ENCODE measurements at places on chromosomes 6 and 20.

- no peak for DNase-seq
These were observed 699.7 kb upstream of the ID4 start for GRCh38 chr6:19137505-19137904.

DNA sequence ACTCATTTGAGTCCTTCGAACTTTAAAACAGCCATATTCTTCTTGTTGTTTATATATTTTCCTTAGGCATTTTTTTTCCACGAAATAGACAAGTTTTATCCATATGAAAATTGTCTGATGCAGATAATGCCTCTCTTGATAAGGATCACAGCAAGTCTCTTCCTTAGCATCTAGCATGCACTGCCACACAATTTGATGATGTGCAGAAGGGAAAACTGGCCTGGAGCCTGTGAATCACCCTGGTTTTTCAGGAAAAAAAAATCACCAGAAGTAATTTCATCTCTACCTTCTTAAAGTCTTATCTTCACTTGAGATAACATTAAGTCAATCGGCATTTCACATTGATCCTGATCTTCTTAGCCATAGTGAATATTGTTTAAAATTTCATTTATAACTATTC lies 199.8 kb downstream of the TENT5A start:
- DNase-seq = no peak

DNA sequence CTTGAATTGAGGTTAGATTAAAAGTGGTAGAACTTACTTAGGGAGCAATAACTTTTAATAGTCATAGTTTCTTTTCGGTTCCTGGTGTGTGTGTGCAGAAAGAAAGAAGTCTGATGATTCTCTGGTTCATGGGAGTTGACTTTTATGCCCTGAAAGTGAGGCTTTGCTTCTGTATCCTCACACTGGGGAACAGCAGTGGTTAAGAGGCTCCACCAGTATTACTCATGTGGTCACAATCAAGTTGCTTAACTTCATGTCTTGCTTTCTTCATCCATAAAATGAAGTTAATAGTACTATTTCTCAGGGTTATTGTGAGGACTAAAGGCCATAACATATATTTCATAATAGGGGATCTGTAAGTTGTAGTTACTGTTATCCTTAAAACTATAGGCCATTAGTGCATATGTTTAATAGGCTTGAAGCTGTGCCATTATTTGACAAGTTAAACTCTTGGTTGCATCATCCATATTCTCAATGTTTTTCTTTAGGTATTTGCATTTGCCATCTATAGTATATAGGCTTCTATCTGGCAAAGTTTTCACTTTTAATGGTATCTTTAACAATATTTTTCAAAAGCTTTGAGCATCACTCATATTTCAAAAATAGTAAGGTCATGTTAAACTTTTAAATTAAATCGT lies 262.4 kb downstream of the PLCB1 start:
- no peak for DNase-seq

GRCh38 chr6:75345413-75345812 lies 60.8 kb upstream of the TMEM30A start:
- DNase-seq = no peak

GRCh38 chr6:11062715-11063114 lies 18.6 kb upstream of the ELOVL2 start:
- DNase-seq = no peak

- DNase-seq = no peak
These were observed 25.9 kb upstream of the TULP4 start for GRCh38 chr6:158286413-158286812.

DNA sequence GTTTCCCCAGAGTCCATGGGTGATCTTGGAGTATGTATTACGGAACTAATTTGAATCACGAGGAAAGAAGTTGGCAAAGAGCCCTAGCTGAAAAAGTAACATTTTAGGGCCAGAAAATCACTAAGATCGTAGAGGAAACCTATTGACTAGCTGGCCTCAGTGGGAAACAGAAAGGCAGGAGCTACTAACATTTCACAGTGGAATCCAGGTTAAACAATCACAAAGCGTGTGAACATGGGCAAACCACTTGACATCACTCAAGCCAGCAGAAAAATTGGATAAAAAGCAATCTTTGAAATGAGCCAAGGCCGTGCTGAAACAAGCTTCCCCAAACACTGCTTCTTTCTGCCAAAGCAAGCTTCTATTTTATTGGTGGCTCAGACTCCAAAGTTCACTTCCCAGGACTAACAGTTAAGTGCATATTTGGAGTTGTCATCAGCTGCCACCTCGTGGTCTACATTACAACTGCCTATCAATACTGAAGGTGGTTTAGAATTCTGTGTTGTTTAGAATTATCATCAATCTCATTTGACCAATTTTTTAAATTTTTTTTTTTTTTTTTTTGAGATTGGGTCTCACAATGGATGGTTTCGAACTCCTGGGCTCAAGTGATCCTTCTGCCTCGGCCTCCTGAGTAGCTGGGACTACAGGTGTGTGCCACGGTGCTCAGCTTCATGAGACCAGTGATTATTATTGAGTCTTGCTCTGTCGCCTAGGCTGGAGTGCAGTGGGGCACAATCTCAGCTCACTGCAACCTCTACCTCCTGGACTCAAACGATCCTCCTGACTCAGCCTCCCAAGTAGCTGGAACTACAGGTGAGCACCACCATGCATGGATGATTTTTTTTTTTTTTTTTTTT lies 10.6 kb downstream of the RPS10 start:
- no peak for DNase-seq

DNA sequence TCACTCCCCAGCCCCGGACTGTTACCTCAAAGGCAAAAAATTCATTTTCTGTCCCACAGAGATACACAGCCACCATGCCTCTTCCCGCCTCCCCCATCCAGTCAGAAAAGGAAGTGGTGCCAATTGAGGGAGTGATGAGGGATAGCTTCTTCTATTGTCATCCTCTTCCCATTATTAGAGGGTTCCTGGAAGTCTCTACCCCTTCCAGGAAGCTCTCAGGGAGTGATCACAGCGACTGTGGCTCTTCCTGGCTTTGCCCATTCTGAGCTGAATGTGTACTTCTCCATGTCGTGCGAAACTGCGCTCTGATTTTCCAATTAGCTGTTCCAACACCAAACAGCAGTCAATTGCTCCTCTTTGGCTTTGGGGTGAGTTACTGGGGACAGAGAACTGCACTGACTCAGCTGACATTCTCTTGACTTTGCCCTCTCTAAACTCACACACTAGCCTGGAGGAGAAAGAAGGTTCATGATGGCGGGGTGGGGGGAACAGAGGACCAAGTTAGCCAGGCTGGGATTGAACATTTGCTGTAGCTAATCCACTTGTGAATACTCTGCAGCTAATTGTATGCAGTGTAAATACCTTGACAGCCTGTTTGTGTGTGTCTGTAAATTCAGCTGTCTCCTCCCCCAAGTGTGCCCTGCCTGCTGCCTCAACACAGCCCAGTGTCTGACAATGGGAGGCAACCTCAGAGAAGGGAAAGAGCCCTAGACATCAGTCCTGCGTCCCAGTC lies 2.4 kb upstream of the MDGA1 start:
- no peak for DNase-seq

- DNase-seq = no peak
These were observed 5.1 kb downstream of the PABPC1L start for GRCh38 chr20:44914924-44915323.

DNA sequence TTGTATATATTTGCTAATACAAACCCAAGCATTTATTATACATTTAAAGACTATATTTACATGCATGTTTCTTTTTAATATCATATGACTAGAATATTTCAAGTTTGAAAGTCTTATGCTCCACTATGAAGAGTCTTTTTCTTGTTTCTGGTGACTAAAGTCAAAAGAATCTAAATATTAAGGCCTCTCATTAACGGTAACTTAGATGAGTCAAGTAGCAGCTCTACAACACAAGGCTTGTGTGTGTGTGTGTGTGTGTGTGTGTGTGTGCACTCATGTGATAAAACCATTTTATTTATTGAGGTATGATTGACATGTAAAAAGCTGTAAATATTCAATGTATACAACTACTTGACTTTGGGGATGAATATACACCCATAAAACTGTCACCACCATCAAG lies 275.6 kb downstream of the TFAP2B start:
- DNase-seq = no peak

- DNase-seq = no peak
These were observed 45.7 kb downstream of the OR2B2 start for GRCh38 chr6:27866357-27867050.

DNA sequence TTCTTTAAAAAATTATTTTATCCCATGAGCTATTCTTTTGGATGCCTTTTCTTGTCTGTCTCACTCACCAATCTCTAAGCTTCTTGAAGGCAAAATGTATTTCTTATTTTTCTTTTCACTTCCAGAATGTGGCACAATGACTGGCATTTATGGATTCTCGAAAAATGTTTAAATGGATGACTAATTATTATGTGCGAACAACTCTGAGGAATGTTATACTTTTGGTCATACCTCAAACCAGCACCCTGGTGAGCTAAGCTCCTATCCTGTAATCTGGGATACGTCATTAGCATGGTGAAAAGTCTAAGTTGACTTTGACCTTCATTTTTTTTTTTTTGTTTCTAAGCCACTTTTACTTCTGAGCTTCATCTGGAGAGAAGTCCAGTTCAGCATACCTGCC lies 214.0 kb upstream of the CEP162 start:
- DNase-seq = no peak

DNA sequence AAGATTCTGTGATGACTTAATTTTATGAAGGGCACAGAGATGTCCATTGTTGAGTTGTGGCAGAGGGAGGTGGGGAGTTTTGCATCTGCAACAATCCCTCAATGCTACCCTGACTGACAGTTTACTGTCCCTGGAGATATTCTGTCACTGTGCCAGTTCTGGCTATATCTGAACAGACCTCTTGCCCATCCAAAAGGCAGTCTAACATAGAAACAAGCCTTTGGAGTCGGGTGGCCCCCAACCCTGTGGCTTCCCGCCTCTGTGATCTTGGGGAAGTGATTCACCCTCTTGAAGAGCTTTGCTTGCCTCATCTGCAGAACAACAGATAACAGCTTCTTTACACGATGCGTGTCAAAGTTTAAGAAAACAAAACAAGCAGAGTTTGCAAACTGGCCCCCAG lies 3.8 kb upstream of the E2F1 start:
- DNase-seq = no peak

- DNase-seq = no peak
These were observed 50.6 kb downstream of the SLC22A3 start for GRCh38 chr6:160398674-160399271.

- DNase-seq = no peak
These were observed 31.1 kb upstream of the CARMIL1 start for GRCh38 chr6:25248123-25248522.

GRCh38 chr6:75230484-75231325 lies 12.9 kb downstream of the COX7A2 start:
- no peak for DNase-seq

- no peak for DNase-seq
These were observed 81.4 kb downstream of the LIN28B start for GRCh38 chr6:105038259-105038658.

DNA sequence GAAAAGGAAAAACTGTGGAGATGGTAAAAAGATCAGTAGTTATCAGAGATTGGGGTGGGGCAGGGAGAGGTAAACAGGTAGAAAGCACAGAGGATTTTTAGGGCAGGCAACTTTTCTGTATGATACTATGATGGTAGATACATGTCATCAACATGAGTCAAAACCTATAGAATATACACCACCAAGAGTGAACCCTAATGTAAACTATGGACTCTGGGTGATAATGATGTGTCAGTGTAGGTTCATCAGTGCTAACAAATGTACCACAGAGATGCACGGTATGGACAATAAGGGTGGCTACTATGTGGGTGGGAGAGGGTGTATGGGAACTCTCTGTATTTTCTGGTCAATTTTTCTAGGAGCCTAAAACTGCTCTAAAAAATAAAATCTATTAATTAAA lies 18.5 kb downstream of the PACSIN1 start:
- no peak for DNase-seq

DNA sequence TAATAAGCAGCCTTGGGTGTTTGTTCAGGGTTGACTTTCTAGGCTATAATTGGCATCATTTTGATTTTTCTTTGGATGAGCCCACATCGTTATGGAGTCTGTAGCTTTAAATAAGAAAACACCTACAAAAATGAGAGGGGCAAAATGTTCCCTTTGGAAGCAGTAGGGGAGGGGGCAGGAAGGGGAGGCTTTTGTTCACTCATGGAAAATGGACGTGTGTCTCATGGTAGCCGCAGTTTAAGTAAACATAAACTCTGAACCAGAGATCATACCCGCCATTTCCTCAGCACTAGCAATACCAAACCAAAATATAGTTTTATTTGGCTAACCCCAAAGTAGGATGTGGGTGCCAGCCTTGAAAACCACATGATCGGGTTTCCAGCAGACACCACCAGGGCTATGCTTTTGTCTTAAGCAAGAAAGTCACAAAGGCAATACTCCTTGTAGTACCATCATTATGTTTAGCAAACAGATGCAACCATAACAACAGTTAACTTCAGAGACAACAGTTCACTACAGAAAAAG lies 572.5 kb upstream of the JAG1 start:
- DNase-seq = no peak

DNA sequence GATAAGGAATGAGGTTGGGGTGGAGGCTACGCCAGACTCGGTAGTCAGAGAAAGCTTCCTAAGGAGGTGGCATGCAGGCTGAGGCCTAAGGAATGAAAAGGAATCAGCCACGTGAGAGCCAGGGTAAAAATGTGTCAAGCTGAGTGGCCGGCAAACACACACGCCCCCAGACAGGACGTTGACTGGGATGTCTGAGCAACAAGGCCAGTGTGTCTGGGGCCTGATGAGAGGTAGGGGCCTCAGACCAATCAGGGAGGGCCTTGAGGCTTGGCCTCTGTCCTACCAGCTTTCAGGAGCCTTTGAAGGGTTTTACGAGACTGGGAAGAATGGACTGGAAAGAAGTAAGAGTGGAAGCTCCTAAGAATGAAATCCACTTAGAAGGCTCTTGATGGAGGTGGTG lies 61.0 kb upstream of the PHACTR2 start:
- DNase-seq = no peak

DNA sequence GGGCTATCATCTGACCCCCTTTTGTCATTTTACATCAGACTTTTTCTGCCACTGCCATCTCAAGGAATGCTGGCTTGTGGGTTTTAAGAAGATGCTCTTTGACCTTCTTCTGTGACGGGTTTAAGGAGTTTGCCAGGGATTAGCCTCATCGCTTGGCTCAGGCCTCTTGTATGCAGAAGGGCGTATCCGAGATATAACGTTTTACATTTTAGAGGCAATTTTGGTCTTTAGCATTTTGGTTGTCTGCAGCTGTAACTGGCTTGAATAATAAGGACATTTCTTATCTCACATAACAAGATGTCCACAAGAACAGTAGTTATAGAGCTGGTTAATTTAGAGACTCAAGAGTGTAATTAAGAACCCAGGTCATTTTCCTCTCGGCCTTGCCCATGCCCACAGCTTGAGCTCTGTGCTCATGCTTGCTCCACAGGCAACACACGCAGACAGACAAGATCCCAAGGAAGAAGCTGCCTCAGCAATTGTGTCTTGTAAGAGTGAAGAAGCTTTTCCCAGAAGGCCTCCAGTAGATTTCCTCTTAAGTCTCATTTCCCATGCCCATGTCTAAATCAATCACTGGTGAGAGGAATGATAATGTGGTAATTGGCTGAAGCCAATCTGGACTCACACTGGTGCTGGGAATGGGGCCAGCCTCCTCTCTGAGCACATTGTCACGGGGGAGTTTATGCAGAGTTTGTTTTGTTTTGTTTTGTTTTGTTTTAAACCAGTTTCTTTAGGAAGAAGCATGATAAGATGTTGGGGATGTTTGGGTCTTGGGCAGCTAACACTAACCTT lies 36.8 kb downstream of the PTCHD4 start:
- no peak for DNase-seq
